ENCODE measurements at places on chromosomes 16 and 17.

DNA sequence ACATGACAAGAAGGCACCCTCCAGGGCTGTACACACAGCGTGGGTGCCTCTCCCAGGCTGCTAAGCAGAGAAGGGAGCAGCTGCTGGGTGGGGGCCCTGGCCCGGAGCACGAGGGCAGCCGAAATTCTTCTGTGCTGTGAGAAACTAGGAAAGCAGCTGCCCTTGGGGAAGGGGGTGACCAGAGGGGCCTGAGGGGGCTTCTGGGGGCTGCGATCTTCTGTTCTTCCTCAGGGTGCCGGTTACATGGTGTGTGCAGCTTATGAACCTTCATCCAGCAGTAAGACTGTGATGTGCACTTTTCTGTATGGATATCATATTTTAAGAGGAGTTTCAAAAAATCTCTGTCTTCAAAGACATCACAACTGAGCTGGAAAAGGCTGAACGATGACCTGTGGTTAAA lies 43.2 kb upstream of the METRNL start:
- no peak for DNase-seq

- no peak for DNase-seq
Measured at GRCh38 chr16:80984124-80984892, 22.4 kb downstream of the CMC2 start.

DNA sequence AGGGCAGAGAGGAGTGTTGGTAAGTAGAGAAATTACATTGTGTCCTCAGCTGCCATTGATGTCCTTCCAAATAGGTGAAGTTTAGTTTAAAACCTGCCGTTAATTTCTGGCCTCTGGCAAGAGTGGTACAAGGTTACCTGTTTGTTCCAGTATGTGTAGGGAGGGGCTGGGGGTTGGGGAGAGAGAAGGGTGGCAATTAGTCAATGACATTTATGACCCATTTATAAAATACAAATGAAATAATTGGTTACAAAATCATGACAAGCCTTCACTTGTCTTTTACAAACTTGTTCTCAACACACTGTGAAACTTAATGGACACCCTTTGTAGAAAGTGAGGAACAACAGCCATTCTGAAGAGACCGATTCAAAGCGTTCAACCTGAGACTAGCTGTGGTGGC lies 281.0 kb downstream of the FTO start:
- DNase-seq: no peak

- no peak for DNase-seq
Measured at GRCh38 chr17:57016764-57017116, 38.8 kb downstream of the SCPEP1 start.

DNA sequence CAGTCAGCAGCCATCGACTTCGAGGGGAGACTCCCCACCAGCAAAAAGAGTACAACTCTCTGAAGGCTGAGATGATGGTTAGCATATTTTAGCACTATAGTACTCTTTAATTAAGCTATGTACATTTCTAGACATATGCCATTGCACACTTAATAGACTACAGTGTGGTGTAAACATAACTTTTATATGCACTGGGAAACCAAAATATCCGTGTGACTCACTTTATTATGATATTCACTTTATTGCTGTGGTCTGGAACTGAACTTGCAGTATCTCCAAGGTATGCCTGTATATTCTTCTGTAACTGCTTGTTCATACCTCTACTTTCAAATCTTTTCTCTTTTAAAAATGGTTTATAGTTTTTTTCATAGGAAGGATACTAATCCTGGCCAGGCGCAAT lies 11.0 kb upstream of the NXPH3 start:
- DNase-seq: no peak

DNA sequence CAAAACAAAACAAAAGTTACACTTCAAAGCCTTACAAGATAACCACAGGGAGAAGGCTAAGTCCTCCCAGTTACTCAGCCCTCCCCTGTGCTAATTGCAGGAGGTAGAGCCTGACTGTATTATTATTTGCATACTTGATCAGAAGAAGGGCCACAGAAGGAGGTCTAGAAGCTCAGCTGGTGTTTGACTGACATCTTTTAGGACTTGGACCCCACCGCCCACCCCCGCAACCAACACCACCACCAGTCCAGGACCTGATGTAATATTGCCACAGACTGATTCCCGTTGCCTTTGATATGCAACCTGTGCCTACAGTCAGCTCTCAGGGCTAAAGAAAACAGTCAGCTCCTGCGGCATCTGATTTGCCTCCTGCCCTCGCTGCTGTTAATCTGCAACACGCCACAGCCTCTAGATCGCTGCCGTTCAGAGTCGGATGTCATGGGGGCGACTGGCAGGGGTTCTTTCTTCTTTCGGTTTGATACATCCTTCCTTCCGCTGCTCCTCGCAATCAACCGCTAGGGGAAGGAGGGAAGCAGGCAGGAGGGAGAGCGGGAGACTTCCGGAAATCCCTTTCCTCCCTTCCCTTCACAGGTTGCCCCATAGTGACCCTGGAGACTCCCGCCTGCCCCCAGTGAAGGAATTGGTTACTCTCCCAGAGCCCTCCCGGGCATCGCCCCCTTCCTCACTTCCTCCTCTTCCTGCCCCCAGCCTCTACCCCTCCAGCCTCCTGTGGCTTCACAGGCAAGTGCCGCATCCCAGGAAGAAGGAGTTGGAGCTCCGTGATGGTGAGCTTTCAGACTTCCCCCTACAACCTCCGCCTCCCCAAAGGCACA lies 90.5 kb upstream of the SOX9 start:
- peak; percentile 83 for DNase-seq

DNA sequence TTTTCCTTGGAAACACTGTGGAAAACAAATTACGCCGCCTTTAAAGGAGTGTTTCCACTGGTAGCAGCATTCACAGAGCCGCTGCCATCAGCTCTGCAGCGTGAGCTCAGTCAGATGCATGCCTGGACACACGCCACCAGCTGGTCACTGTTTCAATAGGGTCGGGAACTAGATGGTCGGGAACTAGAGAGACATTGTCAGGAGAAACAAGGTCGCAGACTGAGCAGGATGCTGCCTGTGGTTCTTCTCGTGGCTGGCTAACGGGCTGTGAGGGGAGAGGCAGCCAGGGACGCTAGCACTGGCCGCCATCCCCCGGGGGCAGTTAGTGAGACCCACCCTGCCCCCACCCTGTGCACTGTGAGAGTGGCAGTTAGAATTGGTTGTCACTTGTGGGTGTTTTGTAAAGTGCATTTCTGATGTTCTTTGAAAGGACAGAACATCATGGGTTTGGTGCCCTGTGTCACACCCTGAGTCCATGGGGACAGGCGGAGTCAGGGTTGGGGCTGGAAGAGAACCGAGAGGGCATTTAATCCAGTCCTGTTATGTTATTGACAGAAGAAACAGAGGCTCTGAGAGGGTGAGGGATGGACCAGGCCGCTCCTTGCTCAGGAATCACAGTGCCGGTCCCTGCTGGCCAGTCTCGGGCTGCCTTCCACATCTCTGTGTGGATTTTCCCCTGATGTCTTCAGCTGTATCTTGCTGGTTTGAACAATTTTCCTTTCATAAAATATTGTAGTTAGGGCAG lies 86.3 kb downstream of the SPECC1 start:
- peak; percentile 60 for DNase-seq

DNA sequence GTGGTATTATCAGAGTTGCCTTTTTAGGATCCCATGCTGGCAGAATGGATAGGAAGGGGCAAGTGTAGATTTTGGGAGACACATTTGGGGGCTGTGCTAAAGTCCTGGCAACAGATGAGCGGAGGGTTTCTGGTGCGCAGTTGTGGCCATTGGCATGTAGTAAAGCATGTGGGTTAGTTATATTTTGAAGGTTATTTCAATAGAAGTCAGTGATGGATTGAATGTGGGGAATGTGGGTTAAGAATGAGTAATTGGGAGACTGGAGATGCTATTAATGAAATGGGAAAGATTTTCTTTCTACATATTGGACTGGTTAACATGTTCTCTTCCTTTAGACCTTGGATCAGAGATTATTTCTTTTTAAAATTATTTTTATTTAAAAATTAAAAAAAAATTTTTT lies 10.0 kb downstream of the DUS2 start:
- DNase-seq: no peak

GRCh38 chr16:11992586-11993524 lies 16.3 kb downstream of the SNX29 start:
- DNase-seq: no peak

GRCh38 chr16:70254180-70254964 lies 2.6 kb upstream of the EXOSC6 start:
- DNase-seq: peak; percentile 23

GRCh38 chr17:65712383-65713267 lies 151.2 kb upstream of the AXIN2 start:
- no peak for DNase-seq

GRCh38 chr17:40915199-40915661 lies 22.2 kb downstream of the KRT23 start:
- peak; percentile 86 for DNase-seq

DNA sequence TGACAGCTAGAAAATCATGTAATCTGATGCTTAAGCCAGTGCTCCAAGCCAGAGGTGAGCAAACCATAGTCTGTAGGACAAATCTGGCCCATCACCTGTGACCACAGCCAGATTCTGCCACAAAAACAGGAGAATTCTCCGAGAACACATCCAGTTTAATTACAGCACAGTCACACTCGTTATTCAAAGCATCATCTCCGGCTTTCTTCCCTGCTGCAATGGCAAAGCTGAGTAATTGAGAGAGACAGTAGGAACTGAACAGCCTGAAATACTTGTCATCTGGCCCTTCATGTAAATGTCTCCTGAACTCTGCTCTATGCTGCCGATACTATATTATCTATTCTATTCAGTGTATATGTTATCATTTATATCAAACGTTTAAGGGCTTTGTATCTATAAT lies 121.4 kb upstream of the FOXF1 start:
- DNase-seq: no peak

GRCh38 chr17:1607971-1608320 lies 20.7 kb downstream of the SLC43A2 start:
- no peak for DNase-seq

DNA sequence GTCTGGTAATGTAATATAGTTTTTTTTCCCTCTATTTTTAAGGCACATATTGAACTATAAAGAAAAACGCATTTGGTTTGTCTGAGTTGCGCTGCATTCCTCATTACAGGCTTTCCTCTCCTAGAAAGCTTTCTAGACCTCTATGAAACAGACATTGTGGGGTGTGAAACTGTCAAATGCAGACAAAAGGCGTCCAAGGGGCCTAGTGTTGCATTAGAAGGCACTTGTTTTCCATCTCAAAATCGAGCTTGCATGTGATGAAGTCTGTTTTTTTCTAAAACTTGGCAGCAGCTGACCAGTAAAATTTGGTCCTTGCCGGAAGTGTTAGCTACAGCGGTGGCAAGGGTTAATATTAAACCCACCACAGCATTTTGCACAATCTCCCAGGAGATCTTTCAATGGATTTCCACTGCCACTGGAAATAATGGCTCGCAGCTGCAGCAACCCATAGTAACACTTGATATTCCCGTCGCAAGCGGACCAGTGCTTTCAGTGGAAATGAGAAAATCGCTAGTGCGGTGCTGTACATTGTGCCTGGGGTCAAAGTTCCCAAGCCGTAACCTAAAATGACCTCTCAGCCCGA lies 602.6 kb downstream of the KCNJ2 start:
- no peak for DNase-seq

GRCh38 chr16:52384378-52384777 lies 162.6 kb downstream of the TOX3 start:
- no peak for DNase-seq

DNA sequence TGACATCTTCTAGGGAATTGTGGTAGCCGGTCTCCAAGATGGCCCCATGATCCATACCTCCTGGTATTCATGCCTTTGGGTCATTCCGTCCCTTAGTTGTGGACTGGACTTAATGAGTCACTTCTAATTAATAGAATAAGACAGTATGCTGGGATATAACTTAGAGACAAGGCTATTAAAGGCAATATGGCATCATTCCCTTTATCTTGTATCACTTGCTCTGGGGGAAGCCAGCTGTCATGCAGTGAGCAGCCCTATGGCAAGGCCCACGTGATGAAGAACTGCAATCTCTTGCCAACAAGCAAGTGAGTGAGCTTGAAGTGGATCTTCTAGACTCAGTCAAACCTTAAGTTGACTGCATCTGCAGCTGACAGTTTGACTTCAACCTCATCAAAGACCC lies 97.8 kb upstream of the MED13 start:
- no peak for DNase-seq

GRCh38 chr17:71976011-71976649 lies 144.7 kb upstream of the SOX9 start:
- DNase-seq: peak; percentile 65

DNA sequence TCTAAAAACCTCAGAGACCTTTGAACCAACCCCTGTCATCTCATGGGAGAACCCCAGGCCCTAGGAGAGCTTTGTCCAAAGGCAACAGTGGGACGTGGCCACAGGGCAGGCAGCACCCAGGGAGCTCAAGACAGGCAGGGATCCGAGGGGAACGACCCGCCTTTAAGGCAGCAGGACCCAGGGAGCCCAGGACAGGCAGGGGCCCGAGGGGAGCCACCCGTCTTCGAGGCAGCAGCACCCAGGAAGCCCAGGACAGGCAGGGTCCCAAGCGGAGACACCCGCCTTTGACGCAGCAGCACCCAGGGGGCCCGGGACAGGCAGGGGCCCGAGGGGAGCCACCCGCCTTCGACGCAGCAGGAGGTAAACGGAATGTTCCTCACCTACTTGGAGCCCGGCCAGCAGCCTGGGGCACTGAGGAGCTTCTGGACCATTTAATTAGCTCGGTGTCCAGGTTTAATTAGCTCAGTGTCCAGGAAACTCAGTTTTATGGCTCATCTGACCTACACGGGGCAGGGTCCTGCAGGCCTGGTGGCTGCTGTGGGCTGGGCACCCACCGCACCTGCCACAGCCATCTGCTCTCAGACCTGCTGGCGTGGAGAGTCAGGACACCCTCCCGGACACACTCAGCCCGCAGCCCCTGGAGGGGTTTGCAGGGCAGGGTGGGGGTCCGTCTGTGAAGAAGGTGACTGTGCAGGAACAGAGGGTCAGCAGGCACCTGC lies 24.4 kb downstream of the PIEZO1 start:
- no peak for DNase-seq

GRCh38 chr16:87391324-87391949 lies 699 bp upstream of the MAP1LC3B start:
- peak; percentile 38 for DNase-seq

DNA sequence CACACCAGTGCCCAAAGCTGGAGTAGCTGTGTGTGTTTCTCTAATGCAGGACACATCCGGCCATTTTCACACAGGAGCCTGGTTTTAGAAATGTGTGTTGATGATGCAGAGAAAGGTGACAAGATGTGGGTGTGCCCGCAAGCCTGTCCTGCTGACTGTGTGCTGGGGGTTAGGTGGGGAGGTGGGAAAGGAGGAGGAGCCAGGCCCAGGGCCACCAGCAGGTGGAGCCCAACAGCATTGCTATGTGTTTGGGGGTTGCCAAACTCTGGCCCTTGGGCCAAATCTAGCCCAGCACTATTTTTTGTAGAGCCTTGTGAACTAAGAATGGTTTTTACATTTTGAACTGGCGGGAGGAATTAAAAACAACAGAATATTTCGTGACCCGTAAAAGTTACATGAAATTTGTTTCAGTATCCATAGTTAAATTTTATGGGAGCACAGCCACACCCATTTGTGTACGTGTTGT lies 61.7 kb upstream of the LGALS9 start:
- DNase-seq: peak; percentile 39

Data from ACHN (cell line).